Activated CD8-positive, alpha-beta memory T cell treated with anti-CD3 and anti-CD28 coated beads, Interleukin-2, amount 50 U/mL, for 48 hours (primary cell): ENCODE measurements at places on chromosomes 5 and 9.

- no peak for DNase-seq
Measured at GRCh38 chr9:122949696-122950095, 8.9 kb downstream of the RABGAP1 start.

GRCh38 chr5:109689740-109690241, at the start of gene MAN2A1:
Gene MAN2A1, plus strand, starts transcription at chr5:109689927. Its CDS starts 491 bp downstream, at chr5:109690418.
- DNase-seq: no peak

GRCh38 chr5:157259699-157260098, 6.2 kb upstream of the CYFIP2 start:
- DNase-seq: no peak

DNA sequence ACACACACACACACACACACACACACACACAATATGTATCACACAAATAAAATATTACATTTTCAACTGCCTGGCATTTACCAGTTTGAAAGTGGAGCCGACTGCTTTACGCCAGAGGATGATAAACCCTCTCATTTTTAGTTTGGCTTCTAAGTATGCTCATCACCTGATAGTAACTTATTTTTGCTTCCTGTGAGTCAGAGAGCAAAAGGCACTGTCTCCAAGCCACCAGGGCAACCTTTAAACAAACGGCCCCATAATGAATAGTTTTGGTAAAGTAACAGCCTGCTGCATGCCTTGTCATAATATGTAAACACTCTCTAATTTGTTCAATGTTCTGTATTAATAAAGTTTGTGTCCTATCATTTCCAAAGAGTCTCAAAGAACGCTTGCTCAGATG, 26.9 kb downstream of the KLF4 start:
- DNase-seq: no peak

DNA sequence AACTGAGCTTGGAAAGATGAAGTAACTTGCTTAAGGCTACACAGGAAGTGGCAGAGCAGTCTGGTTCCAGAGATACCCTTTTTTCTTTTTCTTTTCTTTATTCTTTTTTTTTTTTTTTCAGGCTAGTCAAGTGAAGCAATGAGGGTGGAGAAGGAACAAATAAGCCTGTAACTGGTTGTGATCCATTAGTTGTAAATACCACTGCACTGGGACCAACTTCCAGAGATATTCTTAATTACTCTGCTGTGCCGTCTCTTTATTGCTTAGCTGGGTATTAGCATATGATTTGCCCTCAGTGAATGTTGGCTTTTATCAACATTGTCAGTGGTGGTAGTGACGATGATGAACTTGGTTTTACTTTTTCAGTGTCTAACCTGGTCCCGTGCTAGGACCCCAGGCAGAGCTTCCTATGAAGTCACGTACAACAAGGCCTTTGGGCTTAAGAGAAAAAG, 26.7 kb downstream of the LNPEP start:
- DNase-seq: no peak

- DNase-seq: no peak
Measured at GRCh38 chr9:135718616-135719015, 16.6 kb downstream of the KCNT1 start.

DNA sequence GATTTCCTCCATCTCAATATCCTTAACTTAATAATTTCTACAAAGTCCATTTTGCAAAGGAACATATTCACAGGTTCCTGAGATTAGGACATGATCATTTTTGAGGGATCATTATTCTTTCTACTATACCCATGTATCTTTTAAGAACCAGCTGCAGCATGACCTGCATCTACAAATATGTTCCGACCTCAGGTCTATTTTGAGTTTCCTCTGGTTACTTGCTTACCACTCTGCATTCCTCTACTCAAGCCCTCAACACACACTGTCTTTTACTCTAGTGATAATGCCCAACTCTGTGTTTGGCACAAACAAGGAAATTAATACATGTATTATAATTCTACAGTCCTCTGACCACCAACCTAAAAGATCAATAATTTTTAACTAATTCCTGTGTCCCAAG, 386.1 kb downstream of the DNAH5 start:
- no peak for DNase-seq

GRCh38 chr5:113276493-113276892, 158.3 kb downstream of the TSSK1B start:
- no peak for DNase-seq

DNA sequence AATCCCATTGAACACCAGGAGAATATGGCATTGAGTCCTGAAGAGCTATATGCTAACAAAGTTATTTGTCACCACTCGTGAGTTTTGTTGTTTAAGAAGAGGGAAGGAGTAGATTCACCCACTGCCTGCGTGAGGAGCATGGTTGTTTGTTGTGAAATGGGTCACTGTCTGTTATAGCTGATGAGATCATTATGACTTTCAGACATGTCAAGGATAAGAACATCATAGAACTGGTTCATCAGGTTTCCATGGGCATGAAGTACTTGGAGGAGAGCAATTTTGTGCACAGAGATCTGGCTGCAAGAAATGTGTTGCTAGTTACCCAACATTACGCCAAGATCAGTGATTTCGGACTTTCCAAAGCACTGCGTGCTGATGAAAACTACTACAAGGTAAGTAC, 76.9 kb downstream of the SYK start:
- DNase-seq: no peak

DNA sequence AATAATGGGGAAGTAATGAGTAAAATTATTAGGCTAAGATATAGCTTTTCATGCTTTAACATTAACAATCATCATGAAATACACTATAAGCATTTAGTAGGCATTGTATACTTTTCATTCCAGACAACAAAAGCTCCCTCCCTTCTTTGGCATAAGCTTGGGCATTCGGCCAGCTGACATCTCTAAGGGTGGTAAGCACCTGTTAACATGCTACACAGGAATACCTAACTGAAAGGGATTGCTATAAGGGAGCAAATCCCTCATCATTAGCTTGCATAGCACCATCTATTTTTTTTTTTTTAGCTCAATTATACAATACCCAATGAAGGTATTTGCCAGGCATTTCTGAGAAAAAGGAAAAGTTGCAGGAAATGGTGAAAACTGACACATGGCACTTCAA, 16.6 kb downstream of the STRBP start:
- DNase-seq: no peak

GRCh38 chr9:129182625-129183494, 4.8 kb upstream of the IER5L start:
- DNase-seq: no peak

DNA sequence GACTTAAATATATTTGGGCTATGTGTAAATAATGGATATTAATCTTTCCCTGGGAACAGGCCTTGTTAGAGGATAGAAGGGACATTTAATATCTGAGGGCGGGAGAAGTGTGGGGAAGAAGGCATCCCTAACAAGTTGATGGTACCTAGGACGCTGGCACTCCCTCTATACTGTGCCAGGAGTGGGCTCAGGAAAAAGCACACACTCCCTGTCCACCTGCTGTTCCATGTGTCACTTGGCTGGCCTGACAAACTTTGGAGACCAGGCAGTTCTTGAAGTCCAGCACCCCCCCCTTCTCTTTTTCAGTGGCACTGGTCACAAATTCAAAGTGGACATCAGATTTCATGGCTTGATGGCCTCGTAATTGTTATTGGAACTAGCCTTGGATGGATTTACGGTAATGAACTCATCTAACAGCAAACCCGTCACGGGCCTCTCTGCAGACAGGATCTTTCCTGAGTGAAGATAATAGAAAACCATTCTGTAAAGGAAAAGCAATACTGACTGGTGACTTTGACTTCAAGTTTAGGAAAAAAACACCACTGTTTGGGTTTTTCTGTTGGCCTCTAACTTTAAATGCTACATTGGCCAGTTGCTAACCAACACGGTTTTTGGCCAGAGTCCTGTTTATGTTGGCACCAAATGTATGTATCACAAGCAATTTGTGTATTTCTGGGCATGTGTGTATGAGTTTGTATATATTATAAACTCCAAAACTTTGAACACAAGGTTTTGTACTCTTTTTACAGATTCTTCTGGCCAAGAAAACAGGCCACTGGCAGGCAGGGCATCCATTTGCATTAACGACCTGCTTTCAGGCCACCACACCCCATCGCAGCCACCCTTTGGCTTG, 552.6 kb downstream of the CCDC171 start:
- no peak for DNase-seq

DNA sequence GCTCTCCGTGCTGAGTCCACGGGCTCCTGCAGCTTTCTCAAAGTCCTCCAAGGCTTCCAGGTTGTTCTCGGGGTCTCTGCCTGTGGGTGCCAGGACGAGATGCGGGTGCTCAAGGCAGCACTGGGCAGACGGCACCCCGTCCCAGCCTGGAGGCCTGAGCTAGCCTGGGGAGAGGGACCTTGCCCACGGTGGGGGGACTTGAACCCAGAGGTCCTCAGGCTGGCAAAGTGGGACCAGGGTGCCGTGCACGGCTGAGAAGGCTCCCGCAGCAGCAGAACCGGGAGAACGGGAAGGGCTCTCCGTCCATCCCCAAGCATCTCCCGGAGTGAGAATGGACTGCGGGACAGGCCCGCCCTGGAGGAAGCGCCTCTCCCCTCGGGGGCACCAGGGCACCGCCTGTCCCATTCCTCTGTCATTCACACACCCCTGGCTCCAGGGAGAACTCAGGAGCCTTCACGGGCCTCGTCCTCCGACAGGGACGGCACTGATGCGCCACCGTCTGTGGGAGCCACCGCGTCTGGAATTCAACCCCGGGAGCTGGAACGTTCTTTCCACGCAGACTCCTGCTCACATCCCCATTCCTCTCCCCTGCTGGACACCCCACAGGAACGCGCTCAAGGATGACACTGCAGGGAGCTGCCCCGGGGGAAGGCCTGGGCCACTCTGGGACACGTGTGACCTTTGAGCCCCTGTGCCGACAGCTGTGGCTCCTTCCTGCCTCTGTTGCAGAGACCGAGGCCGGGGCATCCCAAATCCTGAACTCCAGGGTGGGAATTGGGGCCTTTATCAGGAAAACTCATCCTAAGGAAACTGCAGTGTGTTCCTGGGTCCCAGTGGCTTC, 16.3 kb upstream of the OBP2B start:
- no peak for DNase-seq

- no peak for DNase-seq
Measured at GRCh38 chr5:35815089-35815936, 41.4 kb upstream of the IL7R start.

- no peak for DNase-seq
Measured at GRCh38 chr9:118567861-118568260, 801.4 kb downstream of the BRINP1 start.

- DNase-seq: no peak
Measured at GRCh38 chr9:38031594-38031993, 37.4 kb downstream of the SHB start.

DNA sequence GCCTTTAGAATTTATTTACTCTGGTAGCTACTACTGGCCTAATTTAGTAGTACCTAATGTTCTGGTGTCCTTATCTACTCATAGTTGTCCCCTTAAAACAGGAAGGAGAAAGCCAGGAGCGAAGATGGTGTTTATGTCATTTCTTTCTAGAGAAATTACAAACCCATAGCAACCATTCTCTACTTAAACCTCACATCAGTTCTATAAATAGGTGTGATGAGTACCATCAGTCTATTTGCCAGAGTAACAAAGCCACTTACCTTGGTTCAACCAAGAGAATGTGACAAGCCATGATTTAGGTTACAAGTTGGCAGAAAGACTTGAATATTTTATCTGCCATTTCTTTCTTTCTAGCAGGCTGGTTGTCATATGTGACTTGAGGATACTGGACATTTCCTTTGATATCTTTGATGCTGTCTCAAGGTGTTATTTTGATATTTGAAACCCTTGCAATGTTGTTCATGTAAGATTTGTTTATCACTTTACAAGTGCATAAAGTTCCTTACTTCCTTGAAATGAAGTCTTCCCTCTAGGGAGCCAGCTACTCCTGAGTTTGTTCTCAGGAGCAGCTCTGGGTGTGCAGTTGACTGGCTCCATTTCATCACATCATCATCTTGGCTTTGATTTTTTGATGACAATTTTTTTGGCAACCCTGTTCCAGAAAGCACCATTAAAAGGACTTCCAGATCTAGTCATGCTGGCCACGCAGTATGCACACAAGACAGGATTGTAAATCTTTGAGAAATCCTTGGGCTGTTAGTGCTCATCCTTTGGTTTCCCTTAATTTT, 286.8 kb downstream of the ARHGAP26 start:
- no peak for DNase-seq

DNA sequence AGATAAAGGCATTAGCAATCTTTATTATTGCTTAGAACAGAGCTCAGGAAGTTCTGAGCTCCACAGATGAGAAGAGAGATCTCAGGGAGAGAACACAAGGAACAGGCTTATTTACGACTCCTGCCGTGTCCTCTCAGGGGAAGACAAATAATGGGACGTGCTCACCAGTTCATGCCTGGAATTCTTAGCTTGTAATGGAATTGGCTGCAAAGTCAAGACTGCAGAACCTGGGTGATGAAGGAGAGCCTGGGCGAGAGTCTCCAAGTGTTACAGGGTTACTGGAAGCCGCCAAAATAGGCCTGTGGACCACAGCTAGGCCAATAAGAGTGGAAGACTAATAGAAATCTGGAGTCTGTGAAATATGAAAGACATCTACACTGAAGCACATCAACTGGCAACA, 174.5 kb upstream of the ADAMTSL1 start:
- no peak for DNase-seq
